ENCODE measurements at places on chromosomes 7 and 10. TPM values are rescaled to one million over a fixed set of nuclear protein-coding genes. Genes with fewer than 3 reads are reported as not detected.

GRCh38 chr7:39260279-39260844 lies 282.7 kb downstream of the POU6F2 start:
- DNase-seq: no peak

GRCh38 chr7:138945821-138946220 lies 35.4 kb downstream of the KIAA1549 start:
- no peak for DNase-seq

DNA sequence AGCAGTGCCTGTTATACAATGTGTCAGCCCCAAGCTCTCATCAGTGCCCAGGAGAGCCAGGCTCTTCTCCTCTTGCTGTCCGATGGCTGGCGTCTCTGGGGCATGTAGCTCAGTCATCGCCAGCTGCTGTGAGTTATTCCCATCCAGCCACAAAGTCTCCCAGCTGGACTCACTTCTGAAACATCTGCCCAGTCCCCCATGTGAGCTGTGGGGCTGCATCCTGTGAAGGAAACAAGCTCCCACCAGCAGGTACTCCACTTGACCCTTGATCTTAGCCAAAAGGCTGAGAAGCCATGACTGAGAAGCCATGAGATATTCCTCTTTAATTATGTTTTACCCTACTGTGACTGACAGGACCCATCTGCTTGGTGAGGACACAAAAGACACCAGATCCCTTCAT lies 212.7 kb upstream of the IGFBP3 start:
- no peak for DNase-seq

DNA sequence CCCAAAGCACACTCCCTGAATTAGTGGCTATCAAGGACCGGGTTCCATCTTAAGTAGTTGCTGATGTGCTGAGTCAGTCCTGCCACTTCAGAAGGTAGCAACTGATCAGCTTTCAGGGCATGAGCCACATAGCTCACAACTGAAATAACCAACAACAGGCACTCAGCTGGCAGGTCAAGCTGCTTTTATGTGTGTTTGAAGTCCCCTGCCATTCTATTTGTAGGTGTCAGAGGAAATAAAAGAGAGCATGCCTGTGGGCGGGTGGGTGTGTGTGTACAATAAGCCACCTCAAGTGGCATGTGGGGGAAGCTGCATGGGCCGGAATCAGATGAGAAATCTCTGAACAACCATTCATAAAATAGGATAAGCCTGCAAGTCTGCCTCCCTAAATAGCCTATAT lies 114.3 kb upstream of the YAE1 start:
- DNase-seq: no peak

DNA sequence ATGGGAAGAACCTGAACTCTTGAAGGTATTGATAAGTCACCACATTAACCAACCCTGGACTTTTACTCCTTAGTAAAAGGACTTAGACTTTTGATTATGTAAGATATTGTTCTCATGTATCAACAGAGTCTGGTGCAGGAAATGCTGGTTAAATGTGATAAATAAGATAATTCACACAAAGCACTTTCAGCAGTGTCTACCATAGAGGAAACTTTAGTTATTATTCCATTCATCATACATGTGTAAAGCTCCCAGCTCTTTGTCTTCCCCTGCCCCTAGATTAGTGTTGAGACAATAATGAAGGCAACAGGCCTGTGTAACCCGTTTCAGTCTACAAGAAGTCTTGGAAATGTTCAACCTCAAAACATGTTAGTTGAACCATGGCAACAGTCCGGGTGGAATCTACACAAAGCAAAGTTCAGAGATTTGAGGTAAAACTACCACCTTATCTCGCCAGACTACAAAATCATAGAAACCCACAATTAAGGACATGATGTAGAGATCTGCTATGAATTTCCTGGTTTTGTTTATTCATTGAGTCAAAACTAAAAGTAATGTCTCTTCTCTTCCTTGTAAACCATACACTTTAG lies 109.9 kb upstream of the ADO start:
- no peak for DNase-seq

GRCh38 chr7:5212633-5213285 lies 22.7 kb downstream of the WIPI2 start:
- DNase-seq: no peak

DNA sequence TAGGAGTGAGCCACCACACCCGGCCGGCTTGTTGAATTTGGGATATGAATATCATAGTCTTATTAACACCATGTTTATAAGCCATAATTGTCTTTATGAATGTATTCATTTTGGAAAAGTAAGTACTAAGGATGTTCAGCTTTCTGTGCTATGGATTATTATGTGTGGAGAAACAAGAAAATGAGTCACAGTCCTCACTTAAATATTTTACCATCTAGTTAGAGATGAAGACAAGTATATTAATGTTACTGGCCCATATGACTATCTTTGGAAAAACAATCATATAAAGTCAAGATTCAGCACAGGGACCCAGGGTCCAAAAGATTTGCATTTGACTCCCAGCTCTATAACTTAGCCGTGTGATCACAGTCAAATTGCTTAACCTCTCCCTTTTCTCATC lies 9.8 kb upstream of the TOMM7 start:
- DNase-seq: no peak

DNA sequence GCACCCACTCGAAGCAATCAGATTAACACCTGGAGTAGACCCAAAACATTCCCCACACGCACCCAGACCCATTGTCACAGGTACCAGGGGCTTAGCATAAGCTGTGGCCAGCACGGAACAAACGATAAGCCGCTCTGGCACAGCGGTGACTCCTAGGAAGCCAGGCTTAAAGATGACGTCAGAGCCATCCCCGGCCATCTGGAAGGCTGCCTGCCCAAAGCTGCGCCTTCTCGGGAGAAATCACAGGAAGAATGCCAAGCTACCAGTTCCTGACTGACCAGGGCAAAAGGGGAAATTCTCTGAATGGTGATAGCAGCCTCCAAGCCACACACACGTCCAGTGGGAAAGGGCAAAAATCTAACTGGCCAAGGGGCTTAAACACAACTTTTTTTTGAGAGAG lies 13.0 kb upstream of the WIPI2 start:
- DNase-seq: peak; percentile 48

GRCh38 chr7:92699966-92700514 lies 109.8 kb upstream of the FAM133B start:
- DNase-seq: no peak

- DNase-seq: no peak
Observed at GRCh38 chr7:41315764-41316163, 387.1 kb downstream of the INHBA start.

- no peak for DNase-seq
Observed at GRCh38 chr10:50470345-50470744, 153.4 kb downstream of the SGMS1 start.

GRCh38 chr7:30752979-30753378 lies 1.0 kb downstream of the INMT start:
- no peak for DNase-seq

- no peak for DNase-seq
Observed at GRCh38 chr7:158329014-158329610, 258.5 kb downstream of the PTPRN2 start.

- DNase-seq: no peak
Observed at GRCh38 chr7:113608782-113609181, 310.0 kb downstream of the PPP1R3A start.

DNA sequence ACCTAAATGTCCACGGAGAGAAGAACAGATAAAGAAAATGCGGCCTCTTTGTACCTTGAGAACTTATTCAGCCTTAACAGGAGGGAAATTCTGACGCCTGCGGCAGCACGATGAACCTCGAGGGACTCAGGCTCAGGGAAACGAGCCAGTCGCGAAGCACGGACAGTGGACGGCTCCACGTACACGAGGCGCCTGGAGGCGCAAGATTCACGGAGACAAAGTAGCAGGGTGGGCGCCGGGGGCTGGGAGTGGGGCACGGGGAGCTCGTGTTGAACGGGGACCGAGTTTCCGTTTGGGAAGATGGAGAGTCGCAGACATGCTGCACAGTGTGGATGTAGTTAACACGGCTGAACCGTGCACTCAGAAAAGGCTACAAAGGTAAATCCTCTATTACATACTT lies 13.2 kb upstream of the UTF1 start:
- no peak for DNase-seq

GRCh38 chr10:95295031-95295755 lies 4.4 kb upstream of the PDLIM1 start:
- no peak for DNase-seq

- no peak for DNase-seq
Observed at GRCh38 chr10:86940677-86941076, 16.7 kb downstream of the MMRN2 start.

The TMEM139 gene
- not detected for polyA plus RNA-seq

The H2AZ2 gene
- 164 TPM for polyA plus RNA-seq

The TET1 gene
- polyA plus RNA-seq: 2.4 TPM

The GTPBP10 gene
- 30.0 TPM for polyA plus RNA-seq

The LRMDA gene
- polyA plus RNA-seq: 0.12 TPM

The FAM25C gene
- polyA plus RNA-seq: not detected

The PRTFDC1 gene
- polyA plus RNA-seq: 46.8 TPM

All from AG04450 (cell line).